ENCODE measurements at places on chromosomes 5 and 9.
A peak's percentile ranks its signal among the peaks of the same experiment; 100 is the strongest.

- no peak for DNase-seq
These were observed 247.1 kb upstream of the PANK3 start for GRCh38 chr5:168826246-168826725.

DNA sequence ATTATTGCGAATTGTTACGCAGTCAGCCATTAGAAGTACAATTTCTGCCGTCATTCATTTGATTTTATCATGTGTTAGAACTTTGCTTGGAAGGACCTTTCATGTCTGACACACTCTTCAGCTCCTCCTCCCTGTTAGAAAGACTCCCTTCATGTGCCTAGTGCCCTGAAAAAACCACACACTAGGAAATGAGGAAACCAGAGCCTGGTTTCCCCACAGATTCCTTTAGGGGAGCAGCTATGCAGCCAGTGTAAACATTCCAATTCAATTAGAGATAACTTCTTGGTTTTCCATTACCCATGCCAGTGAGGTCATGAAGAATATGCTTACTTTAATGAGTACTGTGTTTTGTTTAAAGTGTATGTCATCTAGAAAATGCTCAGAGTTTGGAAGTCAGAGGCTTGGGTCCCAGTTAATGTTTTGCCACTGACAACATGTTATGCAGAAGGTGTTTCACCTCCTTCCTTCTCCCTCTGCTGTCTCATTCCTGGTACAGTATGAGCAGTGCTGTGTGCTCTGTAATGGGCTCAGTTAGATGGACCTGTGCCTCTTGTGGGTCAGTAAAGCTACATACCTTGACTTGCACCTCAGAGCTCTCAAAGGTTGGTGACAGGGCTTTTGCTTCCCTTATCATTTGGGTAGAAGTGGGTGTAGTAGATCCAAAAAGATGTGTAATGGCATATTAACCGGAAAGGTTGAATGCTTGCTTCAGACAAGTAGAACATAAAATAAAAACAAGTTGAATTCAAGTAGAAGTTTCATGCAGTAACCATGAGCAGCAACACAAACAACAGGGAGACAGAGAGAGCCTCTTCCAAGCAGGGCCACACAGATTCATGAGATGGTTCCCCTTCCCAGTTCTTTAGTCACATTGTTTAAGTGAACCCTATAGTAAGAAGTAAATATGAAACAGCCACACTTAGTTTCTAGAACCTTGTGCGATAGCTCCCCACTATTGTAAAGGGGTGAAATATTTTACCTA, 52.6 kb upstream of the TNFAIP8 start:
- peak; percentile 96 for DNase-seq

DNA sequence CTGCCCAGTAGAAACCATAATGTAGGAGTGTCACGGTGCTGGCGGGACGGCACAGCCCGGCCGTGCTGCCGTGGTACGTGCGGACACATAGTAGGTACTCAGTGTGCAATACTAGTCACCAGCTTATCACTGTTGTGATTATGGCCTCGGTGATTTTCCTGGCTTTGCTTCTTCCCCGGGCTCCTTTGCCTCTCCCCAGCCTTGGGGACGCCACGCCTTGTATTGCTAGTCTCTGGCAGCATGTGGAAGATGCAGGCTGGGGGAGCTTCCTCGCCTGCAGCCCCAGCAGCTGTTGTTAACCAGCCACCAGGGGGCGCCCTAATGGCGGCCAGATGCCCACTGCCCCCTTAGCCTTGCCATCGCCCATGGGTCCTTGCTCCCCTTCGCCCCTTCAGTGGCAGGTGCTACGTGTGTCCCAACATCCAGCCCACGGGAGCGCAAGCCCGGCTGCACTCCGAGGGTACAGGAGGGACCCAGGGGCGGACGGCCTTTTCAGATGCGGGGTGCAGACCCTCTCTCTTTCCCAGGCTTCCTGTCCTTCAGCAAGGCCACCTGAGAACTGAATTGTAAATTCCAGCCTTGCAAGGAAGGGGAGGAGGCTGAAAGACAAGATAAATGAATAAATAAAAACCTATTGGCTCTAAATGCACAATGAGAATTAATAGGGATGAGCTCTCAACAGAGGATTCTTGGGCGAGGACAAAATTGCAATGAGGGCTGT, 8.0 kb downstream of the NTNG2 start:
- DNase-seq: no peak

DNA sequence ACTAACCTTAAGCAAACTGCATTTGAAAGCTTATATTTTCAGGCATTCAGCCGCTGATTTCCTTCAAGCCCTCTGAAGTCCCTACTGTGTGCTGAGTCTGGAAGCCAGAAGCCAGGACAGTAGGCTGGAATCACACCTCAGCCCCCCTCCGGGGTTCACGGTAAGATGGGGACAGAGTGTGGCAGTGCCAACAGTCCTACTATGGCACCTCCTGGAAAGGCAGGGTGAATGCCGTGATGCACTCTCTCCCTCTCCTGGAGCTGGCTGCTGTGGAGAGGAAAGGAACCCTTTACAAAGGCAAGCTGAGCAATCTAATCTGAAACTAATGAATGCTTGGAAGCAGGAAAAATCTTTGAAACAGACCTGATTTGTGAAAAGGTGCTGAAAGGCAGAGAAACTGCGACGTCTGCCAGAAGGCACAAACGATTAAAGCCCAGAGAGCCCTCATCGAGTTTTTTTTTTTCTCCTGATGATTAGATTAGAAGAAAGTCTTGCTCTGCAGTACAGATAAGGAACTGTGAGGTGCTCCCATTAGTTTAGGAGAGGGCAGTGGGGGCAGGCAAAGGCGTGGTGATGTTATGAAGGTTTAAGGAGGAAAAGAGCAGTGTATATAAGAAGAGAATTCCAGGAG, 21.0 kb downstream of the ANKH start:
- no peak for DNase-seq

GRCh38 chr5:133249593-133249992, 197.8 kb downstream of the HSPA4 start:
- DNase-seq: no peak

DNA sequence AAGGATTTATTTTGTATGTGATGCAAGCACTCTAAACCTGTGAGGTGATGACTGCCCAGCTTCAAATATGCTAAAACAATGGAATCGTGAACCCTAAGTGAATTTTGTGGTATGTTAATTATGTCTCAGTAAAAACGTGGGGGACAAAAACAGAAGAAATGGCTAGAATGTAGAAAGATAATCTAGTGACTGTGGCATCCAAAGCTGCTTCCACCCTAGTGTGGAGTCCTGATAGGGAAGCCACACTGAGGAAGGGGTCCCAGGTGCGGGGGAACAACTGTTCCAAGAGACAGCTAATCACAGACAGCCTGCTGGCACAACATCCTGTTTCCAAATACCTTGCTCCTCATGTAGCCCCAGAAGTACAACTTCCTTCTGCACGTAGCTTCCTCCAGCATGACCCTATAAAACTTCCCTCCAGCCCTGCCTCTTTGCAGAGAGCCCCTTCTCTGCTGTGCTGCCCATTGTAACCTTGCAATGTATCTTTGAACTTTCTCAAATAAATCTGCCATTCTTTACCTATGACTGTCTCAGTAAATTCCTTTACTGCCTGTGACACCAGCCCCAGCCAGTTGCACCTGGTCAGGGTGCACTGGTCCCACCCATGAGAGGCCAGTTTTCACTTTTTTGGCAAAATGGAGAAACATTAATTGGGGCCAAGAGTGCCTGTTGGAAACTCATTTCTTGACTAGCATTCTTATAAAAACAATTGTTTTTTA, 4.9 kb downstream of the GMCL2 start:
- no peak for DNase-seq

DNA sequence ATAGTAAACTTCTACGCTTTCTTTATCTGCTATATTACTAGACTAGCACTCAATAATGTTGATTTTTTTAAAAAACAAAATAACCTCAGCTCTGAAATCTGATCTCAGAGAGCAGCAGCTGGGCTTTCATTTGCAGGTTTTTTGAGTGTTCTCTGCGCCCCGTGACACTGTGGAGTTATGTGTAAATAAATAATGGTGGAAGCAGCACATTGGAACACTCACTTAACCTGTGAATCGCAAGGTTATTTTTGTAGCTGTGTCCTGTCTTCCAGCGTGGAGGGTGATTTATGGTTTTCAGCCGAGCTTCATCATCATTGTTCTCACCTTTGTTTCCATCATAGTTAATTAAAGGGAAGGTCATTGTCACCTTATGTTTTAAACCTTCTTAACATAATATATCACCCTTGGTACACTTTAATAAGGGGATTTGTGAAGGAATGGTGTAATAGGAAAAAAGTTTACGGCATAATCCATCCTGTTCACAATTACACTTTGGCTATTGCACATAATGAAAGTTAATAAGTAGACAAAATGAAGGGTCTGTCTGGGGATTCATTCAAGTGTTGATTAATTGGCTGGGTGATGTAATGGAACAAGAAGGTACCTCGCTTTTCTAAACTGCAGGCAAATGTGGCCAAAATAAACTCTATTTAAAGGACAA, 493.3 kb upstream of the ADAMTS16 start:
- DNase-seq: no peak

- no peak for DNase-seq
These were observed 138.2 kb downstream of the TLE4 start for GRCh38 chr9:79709743-79710674.

DNA sequence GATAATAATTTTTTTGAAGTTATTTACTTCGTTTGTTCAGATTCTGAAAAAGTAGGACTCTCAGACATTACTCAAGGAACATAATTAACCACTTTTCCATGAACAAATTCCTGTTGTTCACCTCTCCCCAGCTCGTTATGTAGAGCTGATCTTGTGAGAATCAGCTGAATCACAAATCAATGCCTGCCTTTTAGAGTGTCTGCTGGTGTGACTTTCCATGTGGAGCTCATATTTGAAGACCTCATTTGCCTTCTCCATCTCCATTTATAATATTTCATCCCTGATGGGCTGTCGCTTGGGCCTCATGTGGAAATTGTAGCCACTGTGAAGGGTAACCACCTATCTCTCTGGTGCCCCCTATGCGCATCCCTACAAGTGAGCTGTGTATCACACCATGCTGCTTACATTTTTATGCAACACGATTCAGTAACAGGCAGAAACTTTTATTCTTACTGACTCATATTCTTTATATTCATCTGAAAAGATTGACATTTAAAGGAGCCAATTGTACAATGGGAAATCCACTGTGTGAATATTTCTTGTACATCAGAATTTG, 111.3 kb downstream of the STK32A start:
- DNase-seq: no peak

GRCh38 chr5:173764332-173765028, 123.7 kb upstream of the CPEB4 start:
- peak; percentile 83 for DNase-seq

GRCh38 chr5:93620487-93621326, 37.7 kb downstream of the NR2F1 start:
- no peak for DNase-seq

- DNase-seq: no peak
These were observed 1.1 kb downstream of the SLC28A3 start for GRCh38 chr9:84339503-84339902.

DNA sequence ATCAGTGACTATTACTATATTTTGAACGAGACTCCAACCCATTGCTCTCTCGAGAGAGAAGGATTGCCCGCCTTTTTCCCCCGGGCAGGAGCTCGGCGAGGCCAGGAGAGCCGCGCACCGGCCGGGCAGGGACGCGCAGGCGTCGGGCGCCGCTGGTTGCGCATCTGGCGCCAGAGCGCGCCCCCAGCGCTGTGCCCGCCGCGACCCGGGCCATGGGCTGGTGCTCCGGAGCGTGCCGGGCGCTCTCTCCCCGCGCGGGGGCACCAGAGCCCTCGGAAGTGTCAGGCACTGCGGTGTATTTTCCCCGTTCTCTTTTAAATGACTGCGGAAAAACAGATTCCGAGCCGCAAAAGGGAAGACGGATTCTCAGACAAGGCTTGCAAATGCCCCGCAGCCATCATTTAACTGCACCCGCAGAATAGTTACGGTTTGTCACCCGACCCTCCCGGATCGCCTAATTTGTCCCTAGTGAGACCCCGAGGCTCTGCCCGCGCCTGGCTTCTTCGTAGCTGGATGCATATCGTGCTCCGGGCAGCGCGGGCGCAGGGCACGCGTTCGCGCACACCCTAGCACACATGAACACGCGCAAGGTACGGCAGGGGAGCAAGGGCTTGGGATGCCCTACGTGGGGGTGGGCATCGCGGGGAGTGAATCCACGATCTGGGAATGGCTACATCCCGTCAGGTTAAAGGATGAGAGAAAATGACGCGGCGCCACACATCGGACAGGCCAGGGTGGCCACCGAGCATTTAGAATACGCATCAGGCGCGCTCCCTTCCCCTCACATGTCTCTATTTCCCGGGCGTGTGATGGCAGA, 1.1 kb upstream of the NTRK2 start:
- DNase-seq: no peak

DNA sequence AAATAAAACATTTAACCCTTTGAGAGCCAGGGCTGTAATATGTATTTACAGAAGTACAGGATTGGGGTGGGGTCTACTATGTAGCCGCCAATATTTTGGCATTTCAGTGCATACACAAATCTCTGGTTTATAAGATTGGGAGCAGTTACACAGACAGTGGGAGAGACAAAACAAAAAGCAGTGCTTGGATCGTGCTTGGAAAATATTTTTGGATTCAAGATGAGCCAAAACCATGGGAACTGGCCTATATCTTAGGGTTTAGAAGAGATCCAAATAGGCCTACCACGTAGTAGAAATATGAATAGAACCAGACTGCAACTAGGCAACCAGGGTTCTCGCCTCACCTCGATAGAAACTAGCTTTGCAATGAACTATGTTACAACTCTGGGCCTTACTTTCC, 169.6 kb downstream of the SLC12A2 start:
- DNase-seq: no peak

DNA sequence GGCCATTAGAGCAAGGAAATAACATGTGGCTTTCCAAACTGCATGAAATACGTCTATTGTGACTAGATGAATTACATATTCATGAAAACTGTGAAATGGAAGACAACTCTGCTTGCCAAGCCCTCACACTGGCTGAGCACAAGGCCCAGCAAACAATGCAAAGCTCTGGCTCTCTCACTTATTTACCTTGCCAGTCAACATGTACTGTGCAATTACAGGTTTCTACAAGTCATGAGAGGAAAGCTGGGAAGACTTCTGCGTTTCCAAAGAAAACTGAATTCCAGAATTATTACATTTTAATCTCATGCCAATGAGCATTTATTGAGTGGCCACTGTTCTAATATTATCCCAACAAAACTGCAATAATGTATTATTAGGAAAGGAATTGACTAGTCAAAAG, 12.1 kb upstream of the C5orf63 start:
- no peak for DNase-seq

- no peak for DNase-seq
These were observed 46.9 kb downstream of the NDST1 start for GRCh38 chr5:150554857-150555256.

DNA sequence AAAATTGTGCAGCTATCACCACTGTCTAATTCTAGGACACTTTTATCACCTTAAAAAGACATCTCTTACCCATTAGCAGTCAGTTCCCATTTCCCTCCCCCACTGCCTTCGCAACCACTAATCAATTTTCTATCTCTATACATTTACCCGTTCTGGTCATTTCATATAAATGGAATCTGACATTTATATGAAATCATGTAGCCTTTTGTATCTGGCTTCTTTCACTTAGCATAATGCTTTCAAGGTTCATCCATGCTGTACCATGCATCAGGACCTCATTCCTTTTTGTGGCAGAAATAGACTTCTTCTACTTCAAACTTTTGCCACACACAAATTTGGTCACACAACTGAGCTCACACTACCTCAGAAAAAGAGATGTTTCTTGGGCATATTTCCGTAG, 32.2 kb downstream of the FRMPD1 start:
- no peak for DNase-seq

- DNase-seq: no peak
These were observed 57.8 kb upstream of the LPAR1 start for GRCh38 chr9:111096051-111096450.

- no peak for DNase-seq
These were observed 1471.8 kb upstream of the NUDT12 start for GRCh38 chr5:105034401-105034763.
